ENCODE measurements at places on chromosomes 16 and 17. TPM values are rescaled to one million over a fixed set of nuclear protein-coding genes. Genes with fewer than 3 reads are reported as not detected.

- no peaks in the 10 kb centered on the region for H3K27me3 ChIP-seq
- H3K4me1 ChIP-seq = no peaks in the 10 kb centered on the region
- peaks cover 3% of the 10 kb centered on the region for H3K36me3 ChIP-seq
Measured at GRCh38 chr17:44801880-44802279, 28.2 kb downstream of the GJC1 start.

SOX8 gene
- total RNA-seq = 1.6 TPM

DNA sequence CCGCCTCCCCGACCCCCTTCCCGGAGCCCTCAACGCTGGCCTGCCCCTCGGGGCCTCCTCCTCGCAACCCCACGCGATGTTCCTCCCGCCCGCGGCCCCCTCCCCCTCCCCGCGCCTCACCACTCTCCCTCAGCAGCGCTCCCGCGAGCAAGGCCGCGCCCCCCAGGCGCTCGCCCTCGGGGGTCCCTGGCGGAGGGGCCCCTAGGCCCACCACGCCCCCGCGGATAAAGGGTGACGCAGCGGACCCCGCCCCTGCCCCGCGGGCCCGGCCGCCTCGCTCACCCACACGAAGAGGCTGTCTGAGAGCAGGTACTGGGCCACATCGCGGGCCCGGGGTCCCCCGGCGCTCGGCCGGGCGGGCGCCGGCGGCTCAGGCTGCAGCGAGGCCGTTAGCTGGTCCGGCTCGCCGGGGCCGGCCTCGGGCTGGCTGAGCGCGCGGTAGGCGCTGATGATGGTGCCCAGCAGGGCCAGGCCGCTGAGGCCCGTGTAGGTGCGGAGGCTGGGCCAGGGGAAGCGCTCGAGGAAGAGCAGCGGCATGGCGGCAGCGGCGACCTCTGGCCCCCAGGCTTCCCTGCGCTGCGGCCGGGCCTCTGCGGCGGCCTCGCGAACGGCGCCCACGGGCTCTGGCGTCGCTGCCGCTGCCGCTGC is 430 bp downstream of the AMFR start:
- H3K36me3 ChIP-seq = peaks cover 6% of the 10 kb centered on the region
- H3K4me3 ChIP-seq = peak overlapping the region; percentile 90
- peak; percentile 52 for DNase-seq
- no peaks in the 10 kb centered on the region for H3K27me3 ChIP-seq
- H3K4me1 ChIP-seq = peaks cover 59% of the 10 kb centered on the region

DNA sequence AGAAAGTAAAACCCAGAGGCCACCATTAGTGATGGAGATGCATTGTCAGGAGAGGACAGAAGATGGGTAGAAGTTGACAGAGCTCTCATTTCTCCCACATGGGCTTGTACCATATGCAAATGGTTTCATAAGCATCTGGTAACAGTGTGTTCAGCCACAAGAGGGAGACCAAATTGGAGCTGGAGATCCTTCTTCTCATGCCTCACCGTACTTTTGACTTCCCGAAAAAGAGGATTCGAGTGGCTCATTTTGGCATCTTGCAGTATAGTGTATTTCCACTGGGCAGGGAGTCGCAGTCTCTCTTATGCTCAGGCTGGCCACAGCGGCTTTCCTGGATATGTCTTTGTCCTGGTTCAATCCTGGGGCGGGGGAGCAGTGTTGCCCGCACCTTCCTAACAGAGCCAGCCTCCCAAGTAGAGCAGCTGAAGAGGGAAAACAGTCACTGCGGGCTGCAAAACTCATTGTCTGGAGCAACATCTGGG is 23.8 kb downstream of the TBC1D3B start:
- no peak for DNase-seq
- H3K36me3 ChIP-seq = no peaks in the 10 kb centered on the region
- peaks cover 20% of the 10 kb centered on the region for H3K27me3 ChIP-seq

GRCh38 chr16:84048270-84048669 is 5.7 kb upstream of the SLC38A8 start:
- no peaks in the 10 kb centered on the region for H3K4me1 ChIP-seq
- peaks cover 8% of the 10 kb centered on the region for H3K36me3 ChIP-seq
- no peak overlapping the region for H3K27ac ChIP-seq
- H3K4me3 ChIP-seq = no peak overlapping the region
- peaks cover 12% of the 10 kb centered on the region for H3K27me3 ChIP-seq
- peak; percentile 16 for DNase-seq

GRCh38 chr16:14050291-14051027 is 20.7 kb upstream of the MRTFB start:
- no peaks in the 10 kb centered on the region for H3K36me3 ChIP-seq
- H3K27me3 ChIP-seq = no peaks in the 10 kb centered on the region
- no peak overlapping the region for H3K27ac ChIP-seq
- H3K4me3 ChIP-seq = no peak overlapping the region

GRCh38 chr17:62720126-62720850 is 87.8 kb downstream of the MARCHF10 start:
- peaks cover 39% of the 10 kb centered on the region for H3K4me1 ChIP-seq
- no peak overlapping the region for H3K4me3 ChIP-seq
- H3K27me3 ChIP-seq = peaks cover 43% of the 10 kb centered on the region
- H3K36me3 ChIP-seq = no peaks in the 10 kb centered on the region

DNA sequence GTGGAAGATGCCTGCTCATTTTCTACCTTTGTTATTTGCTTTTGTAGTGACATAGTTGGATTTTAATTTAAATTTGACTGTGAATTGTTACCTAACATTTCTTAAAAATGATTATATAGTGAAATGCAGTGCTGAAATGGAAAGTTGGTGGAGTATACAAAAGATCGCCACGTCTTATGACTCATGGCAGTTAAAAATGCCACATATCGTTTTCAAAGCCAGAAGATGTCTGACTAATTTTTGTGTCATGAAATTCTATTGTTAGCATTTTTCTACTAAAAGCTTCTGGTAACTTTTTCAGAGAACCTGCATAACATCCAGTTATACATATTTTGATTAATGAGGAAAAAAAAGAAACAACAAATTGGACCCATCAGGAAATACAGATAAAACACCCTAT is 20.6 kb downstream of the MAP2K4 start:
- DNase-seq = peak; percentile 11
- peaks cover 2% of the 10 kb centered on the region for H3K36me3 ChIP-seq
- peaks cover 54% of the 10 kb centered on the region for H3K4me1 ChIP-seq
- peak overlapping the region; percentile 43 for H3K27ac ChIP-seq
- H3K27me3 ChIP-seq = no peaks in the 10 kb centered on the region

RASL10B gene
- total RNA-seq = 4.0 TPM

- H3K4me3 ChIP-seq = no peak overlapping the region
- H3K27ac ChIP-seq = no peak overlapping the region
- H3K36me3 ChIP-seq = peaks cover 7% of the 10 kb centered on the region
- no peak for DNase-seq
- peaks cover 52% of the 10 kb centered on the region for H3K4me1 ChIP-seq
Measured at GRCh38 chr17:40448213-40448638, 5.0 kb downstream of the IGFBP4 start.

DNA sequence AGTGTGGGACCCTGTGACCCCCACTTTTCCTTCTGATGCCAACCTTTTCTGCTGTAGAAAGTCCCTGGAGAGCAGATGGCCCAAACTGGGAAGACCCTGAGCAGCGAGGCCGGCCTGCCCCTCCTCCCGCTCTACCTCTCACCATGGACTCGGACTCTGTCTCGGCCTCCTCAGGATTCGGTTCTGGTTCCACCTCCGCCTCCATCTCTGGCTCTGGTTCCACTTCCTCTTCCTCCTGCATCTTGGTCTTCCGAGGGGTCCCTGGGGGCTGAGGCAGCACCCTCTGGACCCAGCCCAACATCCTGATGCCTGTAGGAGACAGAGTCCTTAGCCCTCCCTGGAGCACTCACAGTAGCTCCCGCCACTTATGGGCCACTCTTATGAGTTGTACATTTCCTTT is 3.9 kb downstream of the CNGB1 start:
- no peak overlapping the region for H3K4me3 ChIP-seq
- H3K27ac ChIP-seq = no peak overlapping the region
- no peaks in the 10 kb centered on the region for H3K27me3 ChIP-seq
- H3K4me1 ChIP-seq = no peaks in the 10 kb centered on the region
- no peak for DNase-seq

TEKT1 gene
- not detected for total RNA-seq

KRT33B gene
- not detected for total RNA-seq

DNA sequence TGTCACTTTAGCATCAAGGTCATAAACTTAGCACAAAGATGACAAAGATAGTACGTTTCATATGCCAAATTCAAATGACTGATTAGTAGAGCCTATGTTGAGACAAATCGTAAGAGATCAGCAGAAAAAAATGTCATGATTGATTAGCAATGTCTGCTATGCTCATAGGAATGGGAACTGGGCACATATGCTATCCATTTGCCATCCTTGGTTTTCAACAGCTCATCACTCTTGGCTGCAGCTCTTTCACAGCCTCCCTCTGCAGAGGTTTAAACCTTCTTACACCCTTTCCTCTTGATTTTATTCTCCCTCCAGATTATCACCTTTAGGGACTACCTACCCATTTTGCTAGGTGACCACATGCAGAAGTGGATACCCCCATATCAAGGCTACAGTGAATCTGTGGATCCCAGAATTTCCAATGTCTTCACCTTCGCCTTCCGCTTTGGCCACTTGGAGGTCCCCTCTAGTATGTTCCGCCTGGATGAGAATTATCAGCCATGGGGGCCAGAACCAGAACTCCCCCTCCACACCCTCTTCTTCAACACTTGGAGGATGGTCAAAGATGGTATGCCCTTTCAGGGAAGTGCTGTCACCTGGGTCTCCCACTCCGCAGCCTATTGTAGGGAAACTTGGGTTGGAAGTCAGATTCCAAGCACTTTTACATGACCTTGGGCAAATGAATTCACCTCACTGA is 16.2 kb downstream of the MPO start:
- no peak overlapping the region for H3K27ac ChIP-seq
- no peaks in the 10 kb centered on the region for H3K4me1 ChIP-seq

DNA sequence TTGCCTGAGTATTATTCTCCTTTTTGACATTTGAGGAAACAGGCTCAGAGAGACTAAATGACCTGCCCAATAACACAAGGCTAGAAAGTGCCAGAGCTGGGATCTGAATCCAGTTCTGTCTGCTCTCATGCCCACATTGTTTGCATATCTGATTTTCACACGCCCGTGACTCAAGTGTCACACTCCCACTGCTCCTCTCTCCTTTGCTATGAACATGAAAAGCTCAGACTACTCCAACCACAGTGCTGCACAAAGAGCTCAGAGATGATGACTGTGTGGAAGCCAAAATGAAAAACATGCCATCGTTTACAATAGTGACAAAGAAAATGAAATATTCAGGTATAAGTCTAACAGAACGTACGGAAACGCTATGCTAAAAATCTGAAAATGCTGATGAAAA is 107.9 kb downstream of the SMG6 start:
- H3K27me3 ChIP-seq = no peaks in the 10 kb centered on the region
- H3K4me1 ChIP-seq = peaks cover 47% of the 10 kb centered on the region
- peaks cover 14% of the 10 kb centered on the region for H3K36me3 ChIP-seq
- H3K4me3 ChIP-seq = peak overlapping the region; percentile 3

DNA sequence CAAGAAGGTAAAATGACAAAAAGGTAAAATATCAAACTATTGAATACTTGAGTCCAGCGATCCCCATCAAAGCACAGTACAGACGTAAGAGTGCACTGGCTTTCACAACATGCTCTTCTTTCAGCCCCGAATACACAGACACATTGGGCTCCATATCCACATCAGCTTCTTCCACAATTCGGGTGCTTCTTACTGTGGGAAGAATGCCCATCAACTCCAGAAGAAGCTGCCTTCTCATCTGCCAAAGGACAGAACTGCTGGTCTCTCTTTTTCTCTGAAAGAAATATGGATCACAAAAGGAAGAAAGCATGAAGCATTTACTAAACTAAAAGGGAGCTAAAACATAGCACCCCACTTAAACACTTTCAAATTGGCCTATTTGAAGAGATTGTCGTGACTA is 20.4 kb downstream of the INTS2 start:
- H3K4me1 ChIP-seq = no peaks in the 10 kb centered on the region
- H3K36me3 ChIP-seq = peaks cover 47% of the 10 kb centered on the region
- no peak for DNase-seq
- no peak overlapping the region for H3K4me3 ChIP-seq
- H3K27ac ChIP-seq = no peak overlapping the region
